T-helper 22 cell (primary cell): ENCODE measurements at places on chromosomes 1 and 21.

DNA sequence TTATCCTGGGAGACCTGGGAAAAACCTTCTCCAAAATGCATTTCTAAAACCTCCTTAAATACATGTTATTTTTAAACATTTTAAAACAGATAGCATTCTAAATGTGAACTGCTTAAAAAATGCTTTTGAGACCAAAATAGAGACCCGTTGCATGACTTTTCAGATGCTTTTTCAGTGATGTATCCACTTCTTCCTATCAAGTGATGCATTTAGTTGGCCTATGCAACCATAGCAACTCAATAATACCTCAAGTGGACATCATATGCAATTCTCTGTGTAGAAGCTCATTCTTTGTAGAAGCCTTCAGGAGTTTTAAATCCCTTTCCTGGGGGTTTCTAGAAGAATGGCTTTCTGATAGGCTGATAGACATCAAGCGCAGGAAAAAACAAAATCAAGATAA, 94.5 kb upstream of the RAVER2 start:
- DNase-seq: no peak

DNA sequence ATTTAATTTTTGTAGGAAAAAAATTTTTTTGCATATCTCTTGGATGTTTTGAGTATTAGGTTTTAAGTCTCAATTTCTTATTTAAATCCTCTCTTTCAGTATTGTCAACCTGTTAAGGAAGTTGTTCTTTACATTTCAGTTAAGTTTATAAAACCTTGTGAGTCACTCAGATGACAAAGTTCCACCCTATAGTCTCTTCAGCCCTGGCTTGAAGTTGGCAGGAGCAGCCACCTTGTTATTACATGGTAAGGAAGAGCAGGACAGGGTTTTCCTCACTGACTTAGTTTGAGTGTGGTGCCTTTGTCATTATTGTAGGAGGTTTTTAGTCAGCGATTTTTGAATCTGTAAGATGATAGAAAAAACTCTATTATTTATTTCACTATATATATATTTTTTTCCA, 2143.9 kb downstream of the MRPL39 start:
- no peak for DNase-seq

DNA sequence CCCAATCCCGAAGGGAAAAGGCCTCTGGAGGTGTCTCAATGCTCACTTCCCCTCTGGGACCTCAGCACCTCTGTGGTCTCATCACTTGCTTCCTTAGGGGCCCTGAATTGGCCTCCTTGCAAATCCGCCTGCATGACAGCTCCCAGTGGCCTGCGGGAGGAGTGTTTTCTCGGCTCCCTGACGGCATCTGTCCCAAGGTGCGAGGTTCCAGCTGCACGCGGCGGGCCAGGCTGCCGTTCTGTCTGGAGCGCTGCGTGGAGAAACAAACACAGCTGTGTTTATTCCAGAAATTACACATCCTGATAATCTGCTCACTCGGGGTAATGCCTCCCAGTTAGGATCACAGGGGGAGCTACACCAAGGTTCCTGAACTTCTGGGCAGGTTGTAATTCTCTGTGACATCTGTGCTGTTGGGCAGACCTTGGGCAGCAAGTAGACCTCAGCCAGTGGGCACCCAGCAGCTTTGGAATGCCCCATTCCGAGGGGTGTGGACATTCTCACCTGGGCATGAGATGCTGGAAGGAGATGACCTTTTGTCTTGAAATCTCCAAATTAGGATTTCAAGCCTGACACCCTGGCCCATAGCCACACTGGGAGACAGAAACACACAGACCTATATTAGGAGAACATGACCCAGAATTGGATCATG, 18.2 kb downstream of the EPHB2 start:
- no peak for DNase-seq

GRCh38 chr1:2935751-2936390, 85.4 kb upstream of the ACTRT2 start:
- DNase-seq: no peak

- DNase-seq: no peak
Observed at GRCh38 chr1:234168061-234168724, 205.1 kb upstream of the COA6 start.

- no peak for DNase-seq
Observed at GRCh38 chr1:172460887-172461315, 17.0 kb upstream of the PIGC start.

GRCh38 chr1:247376659-247377058, 39.3 kb upstream of the NLRP3 start:
- DNase-seq: no peak
